ENCODE measurements at places on chromosomes 1 and 21.

GRCh38 chr1:156602557-156602993 is 1.3 kb upstream of the GPATCH4 start:
- DNase-seq, result no peak

DNA sequence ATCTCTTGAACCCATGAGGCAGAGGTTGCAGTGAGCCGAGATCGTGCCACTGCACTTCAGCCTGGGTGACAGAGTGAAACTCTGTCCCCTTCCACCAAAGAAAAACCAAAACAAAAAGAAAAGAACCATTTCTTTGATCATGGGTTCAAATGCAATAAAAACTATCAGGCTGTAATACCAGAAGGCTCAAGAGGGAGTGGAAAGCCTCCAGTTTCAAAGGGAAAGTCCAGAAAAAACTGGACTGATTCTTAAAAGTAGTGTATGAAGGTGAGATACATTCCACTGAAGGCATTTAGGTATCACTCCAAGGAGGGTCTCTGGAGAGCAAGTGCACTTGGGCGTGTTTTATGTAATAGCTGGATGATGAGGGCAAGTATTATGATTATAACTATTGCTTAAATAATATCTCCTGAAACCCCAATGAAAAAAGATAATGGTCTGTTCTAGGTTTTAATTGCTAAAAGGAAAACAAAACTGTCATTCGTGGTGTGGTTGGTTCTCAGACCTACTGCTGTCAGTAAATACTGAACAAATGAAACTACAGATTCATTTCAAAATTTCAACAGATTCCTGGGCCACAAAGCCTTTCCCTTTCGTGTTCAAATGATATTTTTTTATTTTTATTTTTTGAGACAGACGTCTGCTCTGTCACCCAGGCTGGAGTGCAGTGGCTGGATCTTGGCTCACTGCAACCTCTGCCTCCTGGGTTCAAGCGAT is 6.0 kb upstream of the CAMTA1 start:
- no peak for DNase-seq

GRCh38 chr1:165862448-165862847 is 35.0 kb downstream of the UCK2 start:
- no peak for DNase-seq

- no peak for DNase-seq
These were observed 13.5 kb downstream of the SLC37A1 start for GRCh38 chr21:42527127-42527488.

DNA sequence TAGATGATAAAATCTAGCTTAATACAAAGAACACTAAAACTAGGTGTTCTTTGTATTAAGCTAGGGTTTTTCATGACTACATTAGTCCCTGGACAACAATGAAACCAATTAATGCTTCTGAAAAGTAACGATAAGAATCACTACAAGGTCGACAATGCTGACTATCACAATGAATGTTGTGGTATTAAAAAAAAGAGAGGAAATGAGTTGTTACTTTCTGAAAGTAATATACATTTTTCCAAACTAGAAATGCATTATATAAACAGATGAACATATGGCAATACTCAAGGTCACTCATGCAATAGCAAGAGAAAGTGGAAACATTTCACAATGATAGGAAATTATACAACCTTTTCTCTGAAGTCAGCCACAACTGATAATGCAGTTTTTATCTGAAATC is 19.0 kb downstream of the DPH5 start:
- DNase-seq, result no peak

- DNase-seq, result no peak
These were observed 15.6 kb upstream of the TTLL10 start for GRCh38 chr1:1157914-1158710.

DNA sequence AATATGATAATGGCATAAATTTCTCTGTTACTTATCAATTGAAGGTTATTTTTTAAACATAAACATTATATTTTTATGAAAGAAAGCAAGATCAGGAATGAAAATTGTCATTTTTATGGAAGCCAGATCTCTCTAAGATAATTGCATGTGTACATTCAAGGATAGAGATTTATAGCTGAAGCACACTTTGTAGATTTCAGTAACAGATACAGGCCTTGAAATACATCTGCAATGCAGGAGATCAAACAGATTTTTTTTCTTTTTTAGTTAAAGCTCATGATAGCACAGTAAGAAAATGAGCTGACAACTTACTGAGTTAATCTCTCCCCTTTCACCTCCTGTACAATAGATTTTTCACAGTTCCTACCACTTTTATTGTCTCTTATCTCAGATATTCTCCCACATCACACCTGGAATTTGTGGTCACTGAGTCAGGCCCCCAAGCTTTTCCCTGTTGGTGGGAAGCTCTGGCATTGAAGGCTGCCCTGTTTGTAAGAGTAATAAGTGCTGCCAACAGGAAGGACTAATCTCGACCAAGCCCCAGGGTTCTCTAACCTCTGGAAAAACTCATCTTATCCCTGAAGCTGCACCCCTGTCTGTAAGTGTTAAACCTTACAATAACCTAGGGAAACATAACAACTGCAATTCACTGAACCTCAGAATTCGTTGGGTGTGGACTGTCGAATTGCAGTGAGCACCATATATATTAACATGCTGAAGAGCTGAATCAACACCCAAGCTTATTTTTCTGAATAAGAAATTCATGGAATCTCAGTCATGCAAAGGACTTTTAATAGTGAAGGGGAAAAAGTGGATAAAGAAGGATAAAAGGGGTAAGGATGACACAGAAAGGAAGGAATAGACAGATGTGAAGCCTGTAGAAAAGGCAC is 599.0 kb downstream of the LMO4 start:
- no peak for DNase-seq

DNA sequence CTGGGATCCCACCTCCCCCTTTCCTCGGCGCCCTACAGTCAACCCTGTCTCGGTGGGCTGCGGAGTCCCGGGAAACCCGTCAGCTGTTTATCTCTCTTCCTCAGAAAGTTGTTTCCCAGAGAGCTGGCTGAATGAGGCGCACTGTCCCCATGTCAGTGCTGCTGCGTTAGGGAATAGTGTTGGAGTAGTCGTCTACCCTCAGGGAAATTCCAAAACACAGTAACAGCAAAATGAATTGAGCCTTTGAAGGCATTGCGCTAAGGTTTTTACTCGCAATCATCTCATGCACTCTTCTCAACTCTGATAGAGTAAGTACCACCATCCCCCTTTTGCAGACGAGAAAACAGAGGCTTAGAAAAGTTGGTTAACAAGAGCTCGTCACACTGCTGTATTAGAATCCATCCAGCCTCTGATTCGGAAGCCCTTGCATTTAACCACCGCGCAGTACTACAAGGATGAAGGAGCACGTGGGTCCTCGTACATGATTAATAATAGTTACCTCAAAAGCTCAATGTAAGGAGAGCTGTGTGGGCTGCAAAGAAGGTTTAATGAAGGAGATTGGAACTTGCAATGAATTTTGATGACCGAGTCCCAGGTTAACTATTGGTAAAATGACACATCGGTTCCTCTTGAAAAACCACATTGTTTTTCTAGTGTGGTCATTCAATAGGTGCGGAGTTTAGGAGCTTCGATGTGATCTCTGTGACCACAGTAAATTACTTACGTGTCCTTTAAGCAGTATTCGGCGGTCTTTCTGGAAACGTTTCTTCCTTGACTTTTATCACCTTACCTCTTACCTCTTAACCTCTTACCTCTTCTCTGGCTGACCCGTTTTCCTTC is 788 bp upstream of the EDEM3 start:
- DNase-seq, result no peak

- DNase-seq, result peak; percentile 59
These were observed 71.0 kb downstream of the CD46 start for GRCh38 chr1:207822602-207823451.

GRCh38 chr1:34547046-34547674 is 207.7 kb upstream of the GJB5 start:
- DNase-seq, result no peak

- no peak for DNase-seq
These were observed 50.4 kb upstream of the CXADR start for GRCh38 chr21:17462276-17462981.

DNA sequence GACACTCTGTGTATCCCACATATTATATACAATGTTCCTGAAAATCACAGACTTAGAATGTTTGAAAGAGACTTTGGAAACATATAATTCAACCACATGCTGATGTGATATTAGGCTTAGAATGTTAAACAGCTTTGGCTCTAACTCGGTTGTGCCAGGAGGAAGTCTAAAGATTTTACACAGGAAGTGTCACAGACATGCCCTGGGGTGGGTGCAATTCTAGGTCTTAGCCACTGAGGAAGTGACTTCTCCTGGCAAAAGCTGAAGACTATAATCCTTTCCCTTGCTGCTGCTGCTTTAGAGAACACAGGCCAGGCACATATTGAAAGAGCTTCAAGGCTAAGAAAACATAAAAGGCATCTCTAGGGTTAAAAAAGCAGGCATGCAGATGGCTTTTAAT is 51.0 kb downstream of the RPL5 start:
- DNase-seq, result peak; percentile 11

- no peak for DNase-seq
These were observed 82.5 kb downstream of the EDEM3 start for GRCh38 chr1:184672013-184672726.

GRCh38 chr1:199522936-199523335 is 504.6 kb upstream of the NR5A2 start:
- DNase-seq, result no peak

DNA sequence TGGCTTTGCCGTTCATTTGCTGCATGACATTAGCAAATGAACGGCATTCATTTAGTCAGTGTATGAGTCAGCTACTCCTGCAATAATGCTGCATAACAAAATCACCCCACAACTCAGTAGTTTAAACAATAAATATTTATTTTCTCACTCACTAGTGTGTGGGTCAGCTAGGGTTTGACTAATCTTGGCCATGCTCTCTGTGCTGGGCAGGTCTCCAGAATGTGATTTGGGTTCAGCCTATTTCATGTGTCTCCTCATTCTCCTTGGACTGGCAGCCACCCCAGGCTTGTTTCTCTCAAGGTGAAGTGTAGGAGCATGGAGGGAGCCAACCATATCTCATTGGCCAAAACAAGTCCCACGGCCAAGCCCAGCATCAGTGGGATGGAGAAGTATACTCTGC is 104.3 kb downstream of the LACTBL1 start:
- no peak for DNase-seq

- peak; percentile 8 for DNase-seq
These were observed 346.7 kb upstream of the ADGRL4 start for GRCh38 chr1:79353224-79353623.

DNA sequence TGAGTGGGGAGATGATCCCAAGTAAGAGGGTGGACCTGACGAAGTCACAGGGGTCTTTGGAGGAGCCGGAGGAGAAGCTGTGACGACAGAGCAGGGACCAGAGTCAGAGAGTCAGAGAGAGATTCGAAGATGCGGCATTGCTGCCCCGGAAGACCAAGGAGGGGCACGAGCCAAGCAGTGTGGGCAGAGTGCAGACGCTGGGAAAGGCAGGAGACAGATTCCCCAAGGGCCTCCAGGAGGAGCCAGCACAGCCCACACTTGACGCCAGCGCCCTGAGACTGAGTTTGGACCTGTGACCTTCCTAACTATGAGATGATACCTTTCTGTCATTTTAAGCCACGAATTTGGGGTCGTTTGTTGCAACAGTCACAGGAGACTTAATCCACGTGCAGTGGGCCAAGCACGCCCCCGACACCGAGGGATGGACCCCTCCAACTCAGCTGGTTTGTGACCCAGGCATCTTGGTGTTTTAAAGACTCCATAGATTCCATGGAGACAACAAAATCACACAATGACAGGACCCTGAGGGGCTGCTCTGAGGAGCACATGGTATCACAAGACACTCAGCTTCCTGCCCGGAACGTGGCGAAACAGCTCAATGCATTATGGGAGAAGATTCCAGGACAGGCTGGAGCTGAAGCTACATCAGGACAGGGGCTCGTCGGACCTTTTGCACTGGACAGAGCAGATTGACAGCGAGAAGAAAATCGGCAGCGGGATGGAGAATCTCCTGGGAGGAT is 11.0 kb upstream of the TFF1 start:
- no peak for DNase-seq

DNA sequence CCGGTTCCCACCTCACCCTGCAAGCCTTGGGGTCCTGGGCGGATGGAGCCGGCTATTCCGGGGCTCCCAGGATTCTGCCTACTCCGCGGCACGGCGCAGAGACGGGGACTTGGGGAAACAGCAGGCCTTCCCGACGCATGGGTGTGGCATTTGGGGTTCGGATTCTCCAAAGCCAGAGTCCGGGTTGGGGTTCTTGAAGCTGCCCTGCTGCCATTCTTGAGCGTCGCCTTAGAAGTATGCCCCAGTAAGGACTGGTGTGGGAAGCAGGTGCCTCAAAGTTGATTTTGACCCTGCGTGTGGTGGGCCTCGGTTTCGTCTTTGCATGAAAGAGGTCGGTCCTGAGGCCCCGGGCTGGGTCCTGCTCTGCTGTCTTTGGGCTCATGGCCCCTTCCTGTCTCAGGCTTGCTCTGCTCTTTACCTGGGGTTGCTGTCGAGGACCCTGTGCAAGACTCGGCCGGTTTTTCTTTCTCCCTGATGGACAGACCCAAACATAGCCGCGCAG is 696 bp downstream of the GUK1 start:
- DNase-seq, result no peak

GRCh38 chr1:218633238-218633988 is 288.3 kb downstream of the TGFB2 start:
- no peak for DNase-seq

- no peak for DNase-seq
These were observed 1500.2 kb upstream of the PRMT6 start for GRCh38 chr1:105556266-105556665.

- no peak for DNase-seq
These were observed 1.2 kb upstream of the C1orf54 start for GRCh38 chr1:150271291-150271959.

DNA sequence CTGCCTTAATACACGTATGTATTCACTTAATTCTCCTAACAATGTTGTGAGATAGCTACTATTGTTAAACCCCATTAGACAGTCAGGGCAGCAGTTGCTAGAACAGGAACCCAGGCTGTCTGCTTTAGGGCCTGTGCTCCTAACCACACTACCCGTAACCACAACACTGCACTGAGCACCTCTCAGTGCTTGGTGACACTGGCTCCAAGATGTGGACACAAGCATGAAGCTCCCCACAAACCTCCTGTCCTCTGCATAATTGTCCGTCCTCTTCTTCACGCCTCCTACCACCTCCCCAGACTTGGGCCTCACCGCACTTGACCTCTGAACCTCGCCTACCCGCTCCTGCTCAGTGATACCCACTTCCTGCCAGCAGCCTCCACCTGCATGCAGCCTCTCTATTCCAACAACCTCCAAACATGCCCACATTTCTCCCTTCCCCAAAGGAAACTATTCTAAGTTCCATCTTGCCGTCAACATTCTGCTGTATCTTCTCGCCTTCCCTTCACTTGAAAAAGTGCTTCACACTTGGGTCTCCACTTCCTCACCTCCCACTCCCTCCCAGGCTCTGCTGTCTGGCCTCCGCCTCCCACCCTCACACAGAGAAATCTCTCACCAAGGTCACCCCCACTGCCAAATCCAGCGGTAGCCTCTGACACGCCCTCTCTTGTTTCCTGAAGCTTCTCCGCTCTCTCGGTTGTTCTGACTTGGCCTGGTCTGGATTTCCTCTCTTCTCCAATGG is 14.6 kb upstream of the AHDC1 start:
- DNase-seq, result no peak
